IPS DF 6.9 (cell line): ENCODE measurements at places on chromosomes 7 and 10.

DNA sequence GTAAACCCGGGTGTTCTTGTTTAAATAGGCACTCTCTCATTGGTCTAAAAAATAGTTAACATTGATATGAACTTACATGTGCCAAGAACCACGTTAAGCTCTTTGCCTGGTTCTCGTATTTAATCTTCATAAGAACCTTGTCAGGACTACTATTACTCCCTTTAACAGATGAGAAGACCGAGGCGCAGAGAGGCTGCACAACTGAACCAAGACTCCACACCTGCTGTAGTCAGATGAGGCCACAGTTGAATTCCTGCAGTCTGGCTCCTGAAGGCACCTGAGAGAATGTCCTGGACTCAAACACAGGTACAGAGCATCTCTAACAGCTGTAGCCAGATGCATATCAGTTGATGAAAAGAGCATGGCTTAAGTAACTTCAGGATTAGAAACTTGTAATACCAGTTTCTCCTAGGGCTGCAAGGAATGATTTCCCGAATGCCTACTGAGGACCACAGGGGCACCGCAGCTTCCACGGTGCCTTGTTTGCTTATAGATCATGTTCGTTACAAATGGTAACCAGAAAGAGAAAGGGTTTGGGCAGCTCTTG, 9.5 kb downstream of the DDC start:
- no peak for DNase-seq

DNA sequence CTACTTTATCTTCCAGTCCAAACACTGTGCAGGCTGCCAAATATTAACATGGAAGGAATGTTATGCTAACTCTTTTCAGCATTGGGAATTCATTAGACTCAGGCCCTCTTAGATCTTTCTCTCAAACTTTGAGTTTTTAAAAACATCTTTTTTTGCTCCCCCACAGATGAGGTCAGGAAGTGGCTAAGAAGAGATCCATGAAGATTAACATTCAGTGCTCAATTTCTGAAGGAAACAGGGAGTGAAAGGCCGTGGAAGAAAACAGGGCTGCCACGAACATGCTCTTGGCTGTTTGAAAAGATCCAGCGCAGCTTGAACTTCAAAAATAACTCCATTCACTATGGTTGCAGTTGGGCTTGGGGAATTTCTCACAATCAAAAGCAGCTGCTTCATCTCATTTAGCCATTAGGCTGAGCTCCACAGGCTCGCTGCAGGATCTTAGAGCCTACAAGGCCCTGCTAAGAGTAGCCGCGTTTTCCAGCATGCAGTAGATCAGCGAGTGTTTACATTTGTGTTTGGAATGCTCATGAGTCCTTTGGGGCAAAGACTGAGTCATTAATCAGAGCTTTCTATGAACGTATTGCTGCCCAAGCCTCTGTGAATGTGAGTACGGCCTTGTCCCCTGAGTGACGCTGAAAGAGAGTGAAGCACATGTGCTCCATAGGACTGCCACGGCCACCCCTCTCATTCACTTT, 41.2 kb upstream of the TNS3 start:
- DNase-seq: no peak

- DNase-seq: no peak
Measured at GRCh38 chr10:131650771-131651673, 249.8 kb upstream of the PPP2R2D start.

- no peak for DNase-seq
Measured at GRCh38 chr7:19119870-19120486, 2.5 kb upstream of the TWIST1 start.

- no peak for DNase-seq
Measured at GRCh38 chr7:116024826-116025809, 5.4 kb downstream of the TFEC start.

DNA sequence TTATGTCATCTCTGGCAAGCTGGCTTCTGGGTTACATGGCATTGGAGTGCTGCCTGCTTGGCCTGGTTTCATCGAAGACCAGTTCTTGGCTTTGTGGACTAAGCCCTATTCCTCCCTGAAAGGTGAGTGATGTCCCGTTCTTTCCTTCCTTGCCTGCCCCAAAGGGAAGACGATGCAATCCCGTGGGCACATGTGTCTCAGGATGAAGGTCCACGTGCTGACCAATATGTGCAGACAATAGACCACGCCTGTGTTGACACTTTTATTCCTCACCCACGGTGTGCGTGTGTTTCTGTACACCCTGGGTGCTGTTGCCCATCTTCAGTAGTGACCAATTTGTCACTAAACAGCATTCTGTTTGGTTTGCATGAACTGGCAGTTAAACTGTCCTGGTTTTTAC, 28.6 kb upstream of the SHH start:
- no peak for DNase-seq

DNA sequence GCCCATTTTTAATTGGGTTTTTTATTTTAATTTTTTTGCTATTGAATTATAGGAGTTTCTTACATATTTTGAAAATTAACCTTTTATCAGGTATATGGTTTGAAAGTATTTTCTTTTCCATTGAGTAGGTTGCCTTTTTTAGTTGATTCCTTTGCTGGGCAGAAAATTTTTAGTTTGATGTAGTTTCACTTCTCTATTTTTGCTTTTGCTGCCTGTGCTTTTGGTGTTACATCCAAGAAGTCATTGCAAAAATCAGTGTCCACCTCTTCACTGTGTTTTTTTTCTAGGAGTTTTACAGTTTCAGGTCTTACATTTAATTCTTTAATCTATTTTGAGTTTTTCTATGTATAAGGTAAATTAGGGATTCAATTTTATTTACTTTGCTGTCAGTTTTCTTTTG, 129.8 kb upstream of the FERD3L start:
- DNase-seq: no peak

GRCh38 chr7:254337-255037, 35.5 kb upstream of the FOXL3 start:
- no peak for DNase-seq

- peak; percentile 75 for DNase-seq
Measured at GRCh38 chr7:49001610-49002033, 77.3 kb downstream of the CDC14C start.

GRCh38 chr10:21078410-21079329, 181.6 kb upstream of the NEBL start:
- DNase-seq: peak; percentile 60

DNA sequence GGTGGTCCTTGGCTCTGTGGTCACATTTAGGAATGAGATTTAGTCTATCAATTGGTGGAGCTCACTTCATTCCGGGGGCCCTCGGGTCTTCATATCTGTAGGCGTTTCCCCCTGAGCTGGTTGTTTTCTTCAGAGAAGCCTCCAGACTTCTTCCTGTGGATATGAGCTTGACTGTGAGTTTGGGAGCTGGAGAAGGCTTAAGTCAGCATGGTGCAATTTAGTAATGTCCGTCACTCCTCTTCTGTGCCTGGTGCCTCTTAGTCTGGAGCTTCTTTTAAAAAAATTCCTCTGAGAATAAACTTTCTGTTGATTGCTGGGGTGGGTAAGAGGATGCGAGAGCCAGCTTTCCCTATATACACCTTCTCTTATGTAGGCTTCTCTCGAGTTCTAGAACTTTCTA, 40.2 kb downstream of the HECW1 start:
- DNase-seq: no peak

DNA sequence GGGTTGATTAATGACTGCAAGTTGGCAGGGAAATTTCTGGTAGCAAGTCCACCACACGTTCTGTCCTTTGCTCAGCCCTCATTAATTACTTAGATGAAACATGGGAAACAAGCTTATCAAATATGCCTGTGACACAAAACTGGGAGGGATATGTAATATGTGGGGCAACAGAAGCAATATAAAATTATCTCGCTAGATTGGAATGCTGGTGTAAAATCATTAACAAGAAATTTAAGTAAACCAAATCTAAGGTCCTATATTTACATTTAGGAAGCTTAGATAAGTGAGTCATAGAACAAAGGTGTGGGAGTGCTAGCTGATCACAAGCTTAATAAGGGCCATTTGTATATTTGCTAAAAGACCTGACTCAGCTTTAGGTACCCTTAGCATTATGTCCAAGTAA, 23.5 kb downstream of the TRPV5 start:
- DNase-seq: no peak

DNA sequence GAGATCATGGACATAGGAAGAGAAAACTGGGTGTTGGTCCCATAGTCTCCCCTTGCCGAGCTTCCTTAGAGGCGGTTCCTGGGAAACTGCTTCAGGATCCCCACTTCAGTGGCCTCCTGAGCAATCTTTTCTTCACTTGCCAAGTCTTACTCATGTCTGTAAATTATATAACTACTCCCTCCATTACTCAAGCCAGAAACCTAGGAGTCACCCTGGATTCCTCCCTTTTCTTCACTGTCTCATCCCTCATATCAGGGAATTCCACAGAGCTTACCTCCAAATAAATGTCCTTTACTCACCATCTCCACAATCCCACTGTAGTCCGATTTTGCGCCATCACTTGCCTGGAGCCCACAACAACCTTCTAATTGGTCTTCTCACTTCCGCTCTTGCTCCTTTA, 29.1 kb upstream of the TRUB1 start:
- no peak for DNase-seq
